ENCODE measurements at places on chromosomes 7 and 10.

DNA sequence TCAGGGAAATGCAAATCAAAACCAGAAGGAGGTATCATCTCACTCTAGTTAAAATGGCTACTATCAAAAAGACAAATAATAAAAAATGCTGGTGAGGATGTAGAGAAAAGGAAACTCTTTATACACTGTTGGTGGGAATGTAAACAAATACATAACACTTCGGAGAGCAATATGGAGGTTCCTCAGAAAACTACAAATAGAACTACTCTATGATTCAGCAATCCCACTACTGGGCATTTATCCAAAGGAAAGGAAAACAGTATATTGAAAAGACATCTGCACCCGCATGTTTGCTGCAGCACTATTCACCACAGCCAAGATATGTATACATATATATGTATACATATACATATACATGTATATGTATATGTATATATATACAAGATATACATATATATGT lies 94.2 kb downstream of the C10orf90 start:
- DNase-seq: no peak

DNA sequence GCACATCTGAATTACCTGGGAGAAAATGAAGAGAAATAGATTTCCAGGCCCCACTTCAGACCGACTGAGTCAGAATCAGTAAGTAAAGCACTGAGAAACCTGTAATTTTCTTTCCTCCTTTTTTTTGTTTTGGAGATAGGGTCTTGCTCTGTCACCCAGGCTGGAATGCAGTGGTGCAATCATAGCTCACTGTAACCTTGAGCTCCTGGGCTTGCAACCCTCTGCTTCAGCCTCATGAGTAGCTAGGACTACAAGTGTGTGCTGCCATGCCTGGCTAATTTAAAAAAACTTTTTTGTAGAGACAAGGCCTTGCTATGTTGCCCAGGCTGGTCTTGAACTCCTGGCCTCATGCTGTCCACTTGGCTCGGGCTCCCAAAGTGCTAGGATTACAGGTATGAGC lies 260.2 kb downstream of the STK31 start:
- DNase-seq: no peak

- no peak for DNase-seq
Measured at GRCh38 chr10:5553400-5554170, 28.8 kb downstream of the CALML3 start.

GRCh38 chr7:88357294-88357693 lies 50.6 kb upstream of the STEAP4 start:
- no peak for DNase-seq

DNA sequence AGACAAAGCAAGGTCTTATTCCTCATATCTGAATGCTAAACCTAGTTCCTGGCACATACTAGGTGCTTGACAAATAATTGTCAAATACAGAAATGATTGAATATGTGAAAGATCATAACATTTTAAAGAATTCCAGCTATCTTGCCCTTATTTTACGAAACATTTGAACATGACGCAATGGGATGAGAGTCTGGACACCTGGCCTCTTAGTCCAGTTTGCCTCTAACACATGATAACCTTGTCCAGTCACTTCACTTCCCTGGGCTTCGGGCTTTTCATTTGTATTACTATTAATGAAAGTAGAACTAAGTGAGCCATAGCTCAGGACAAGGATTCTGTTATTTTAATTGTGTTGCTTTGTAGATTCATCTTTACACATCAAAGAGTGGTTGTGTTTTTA lies 32.6 kb downstream of the PNLIPRP3 start:
- DNase-seq: no peak

DNA sequence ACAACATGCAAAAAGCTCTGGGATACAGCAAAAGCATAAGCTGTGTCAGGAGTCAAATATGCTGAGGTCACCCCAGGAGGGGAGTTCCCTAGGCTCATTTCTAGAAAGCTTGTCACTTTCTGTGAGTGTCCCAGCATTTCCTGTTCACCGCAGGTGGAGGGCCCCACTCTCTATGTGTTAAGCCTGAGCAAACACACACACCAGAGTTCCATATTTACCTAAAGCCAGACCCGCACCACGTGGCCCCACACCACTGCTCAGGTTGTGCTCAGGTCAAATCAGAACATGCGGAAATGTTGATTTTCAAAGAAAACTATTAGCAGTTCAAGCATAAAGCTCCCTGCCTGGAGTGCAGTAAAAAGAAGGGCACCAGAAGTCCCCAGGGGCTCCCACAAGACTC lies 259.6 kb upstream of the PPP2R2D start:
- no peak for DNase-seq

DNA sequence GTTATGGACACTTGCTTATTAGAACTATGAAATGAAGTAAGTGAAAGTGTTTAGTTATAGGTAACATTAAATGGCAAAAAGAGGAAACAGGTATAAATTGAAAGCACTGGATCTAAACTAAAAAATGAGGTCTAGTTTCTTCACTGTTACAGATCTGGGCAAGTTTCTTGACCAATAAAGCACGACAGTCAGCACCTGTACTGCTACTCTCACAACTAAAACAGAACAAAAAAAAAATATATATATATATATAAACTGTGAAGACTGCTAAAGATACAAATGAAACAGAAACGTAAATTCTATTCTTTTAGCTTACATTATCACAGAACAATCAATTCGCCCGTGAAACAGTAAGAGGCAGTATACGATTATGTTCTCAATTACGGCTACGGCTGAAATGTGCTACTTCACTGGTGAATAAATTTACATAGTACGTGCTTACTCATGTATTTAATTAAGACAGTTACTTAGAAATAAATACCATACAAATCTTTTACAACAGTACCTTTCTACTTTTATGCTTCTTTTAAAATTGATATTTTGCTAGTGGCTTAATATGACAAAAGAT lies 4.2 kb downstream of the AHR start:
- DNase-seq: no peak

DNA sequence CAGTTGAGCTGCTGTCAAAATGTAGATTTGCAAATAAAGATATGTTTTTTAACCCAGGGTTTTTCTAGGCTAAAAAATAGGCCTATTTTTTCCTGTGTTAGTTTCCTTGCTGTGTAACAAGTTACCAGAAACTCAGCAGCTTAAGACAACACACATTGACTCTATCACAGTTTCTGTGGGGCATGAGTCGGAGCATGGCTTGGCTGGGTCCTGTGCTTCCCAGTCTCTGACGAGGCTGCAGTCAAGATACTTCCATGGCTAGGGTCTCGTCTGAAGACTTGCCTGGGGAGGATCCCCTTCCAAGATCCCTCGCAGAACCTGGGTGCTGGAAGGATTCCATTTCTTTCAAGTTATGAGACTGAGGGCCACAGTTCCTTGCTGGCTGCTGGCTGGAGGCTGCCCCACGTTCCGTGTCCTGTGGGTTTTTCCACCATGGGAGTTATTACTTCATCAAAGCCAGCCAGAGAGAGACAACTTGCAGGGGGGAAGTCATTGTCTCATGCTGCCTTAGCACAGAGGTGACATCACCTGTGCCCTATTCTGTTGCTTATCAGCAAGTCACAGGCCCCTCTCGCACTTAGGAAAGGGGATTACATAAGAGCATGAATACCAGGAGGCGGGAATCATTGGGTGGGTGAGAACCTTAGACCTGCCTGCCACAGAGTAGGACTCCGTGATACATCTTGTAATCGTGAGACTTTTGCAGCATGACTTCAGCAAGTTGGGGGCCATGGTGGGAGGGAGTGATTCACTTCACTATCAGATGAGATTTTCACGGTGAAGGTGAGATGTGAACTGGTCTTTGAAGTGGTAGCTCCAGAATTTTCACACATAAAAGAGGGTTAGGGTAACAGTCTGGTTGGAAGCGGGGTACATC lies 77.9 kb downstream of the CCNY start:
- no peak for DNase-seq

DNA sequence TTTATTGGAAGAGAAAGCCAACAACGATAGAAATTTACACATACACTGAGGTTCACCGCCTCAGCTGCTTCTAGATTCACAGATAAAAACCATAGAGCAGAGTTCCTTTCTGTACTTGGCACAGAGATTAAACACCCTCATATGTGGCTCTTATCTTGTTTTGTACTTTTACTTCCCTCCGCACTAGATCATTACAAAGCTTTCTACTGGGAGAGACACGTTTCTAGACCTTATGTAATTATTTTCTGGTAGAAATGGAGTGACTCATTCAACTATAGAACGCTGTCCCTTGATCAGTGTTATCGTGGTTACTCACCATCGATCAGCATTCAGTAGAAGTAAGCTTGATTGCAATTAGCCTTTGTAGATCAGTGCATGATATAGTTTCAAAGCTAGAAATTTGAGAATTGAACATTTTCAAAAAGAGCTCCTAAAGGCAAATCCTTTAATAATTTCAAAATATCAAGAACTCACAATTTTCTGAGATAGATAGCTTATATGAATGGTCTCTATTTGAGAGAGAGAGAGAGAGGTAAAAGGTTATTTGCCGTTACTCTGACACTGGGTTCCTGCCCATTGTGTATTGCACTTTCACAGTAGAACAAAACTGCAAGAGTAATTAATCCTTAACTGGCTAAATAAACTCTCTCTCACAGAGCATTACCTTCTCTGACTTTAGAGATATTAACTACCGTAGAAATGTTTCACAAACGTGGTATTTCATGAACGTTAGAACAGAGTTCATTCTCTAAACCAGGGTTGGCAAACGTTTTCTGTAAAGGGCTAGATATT lies 26.1 kb upstream of the DNAJC1 start:
- DNase-seq: no peak

DNA sequence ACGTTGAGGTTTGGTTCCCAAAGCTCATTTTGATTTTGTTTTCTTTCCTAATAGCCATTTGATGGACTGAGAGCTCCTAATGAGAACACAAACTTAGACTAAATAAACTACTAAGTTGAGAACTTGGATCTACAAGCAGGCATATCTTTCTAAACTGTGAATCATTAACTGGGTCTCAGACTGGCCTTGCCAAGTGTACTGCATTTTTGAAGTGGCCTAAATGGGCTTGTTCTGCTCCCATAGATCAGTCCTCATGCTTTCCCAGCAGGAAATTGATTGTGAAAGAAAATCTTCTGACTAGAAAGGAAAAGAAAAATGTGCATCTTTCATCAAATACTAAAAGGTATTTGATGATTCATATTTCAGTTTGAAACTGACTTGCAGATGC lies 46.7 kb upstream of the RBM33 start:
- no peak for DNase-seq

DNA sequence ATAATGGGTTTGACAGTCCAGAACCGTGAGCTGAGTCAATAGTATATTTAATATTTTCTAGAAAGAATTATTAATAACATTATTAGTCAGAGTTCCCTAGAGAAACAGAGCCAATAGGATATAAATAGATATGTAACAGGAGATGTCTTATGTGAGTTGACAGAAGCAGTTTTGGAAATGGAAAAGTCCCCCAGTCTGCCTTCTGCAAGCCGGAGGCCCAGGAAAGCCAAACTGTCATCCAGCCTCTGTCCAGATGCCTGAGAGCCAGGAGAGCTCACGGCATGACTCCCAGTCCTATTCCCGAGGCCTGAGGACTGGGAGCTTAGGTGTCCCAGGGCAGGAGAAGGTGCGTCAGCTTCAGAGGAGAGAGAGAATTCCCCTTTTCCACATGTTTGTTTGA lies 286.4 kb upstream of the ADARB2 start:
- DNase-seq: no peak

GRCh38 chr7:106260136-106260561 lies 24.6 kb downstream of the NAMPT start:
- DNase-seq: no peak

DNA sequence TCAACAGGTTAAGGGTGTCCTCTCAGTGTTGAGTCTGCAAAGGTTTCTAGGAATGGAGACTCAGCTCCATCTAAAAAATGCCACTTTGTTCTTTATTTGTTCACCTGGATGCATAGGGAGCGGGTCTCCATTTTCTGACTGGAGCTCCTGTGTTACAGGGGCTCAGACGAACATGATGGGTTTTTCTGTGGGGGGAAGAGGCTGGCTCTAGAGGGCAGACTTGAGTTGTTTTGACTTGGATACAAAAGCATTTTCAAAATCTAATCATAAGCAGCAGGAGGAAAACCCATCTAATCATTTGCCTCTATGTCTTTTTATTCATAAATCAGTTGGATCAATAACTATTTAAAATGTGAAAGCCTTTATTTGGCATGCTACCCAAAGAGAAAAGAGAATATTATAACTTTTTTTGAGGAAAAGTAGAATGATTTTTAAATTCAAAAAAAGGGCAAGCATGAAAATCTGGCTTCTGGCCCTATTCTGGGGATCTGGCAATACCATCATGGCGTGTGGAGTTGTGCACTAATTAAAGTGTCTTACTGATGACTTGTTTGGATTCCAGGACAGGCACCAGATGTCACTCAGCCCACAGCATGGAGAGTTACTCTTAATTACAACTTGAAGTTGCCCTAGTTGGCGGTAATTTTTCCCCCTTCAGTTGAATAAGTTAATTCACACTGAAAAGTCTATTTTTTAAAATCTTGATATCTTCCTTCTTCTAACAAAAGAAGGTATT lies 594.9 kb downstream of the REEP3 start:
- DNase-seq: no peak

- DNase-seq: no peak
Measured at GRCh38 chr10:70530315-70530714, 51.7 kb downstream of the PALD1 start.

DNA sequence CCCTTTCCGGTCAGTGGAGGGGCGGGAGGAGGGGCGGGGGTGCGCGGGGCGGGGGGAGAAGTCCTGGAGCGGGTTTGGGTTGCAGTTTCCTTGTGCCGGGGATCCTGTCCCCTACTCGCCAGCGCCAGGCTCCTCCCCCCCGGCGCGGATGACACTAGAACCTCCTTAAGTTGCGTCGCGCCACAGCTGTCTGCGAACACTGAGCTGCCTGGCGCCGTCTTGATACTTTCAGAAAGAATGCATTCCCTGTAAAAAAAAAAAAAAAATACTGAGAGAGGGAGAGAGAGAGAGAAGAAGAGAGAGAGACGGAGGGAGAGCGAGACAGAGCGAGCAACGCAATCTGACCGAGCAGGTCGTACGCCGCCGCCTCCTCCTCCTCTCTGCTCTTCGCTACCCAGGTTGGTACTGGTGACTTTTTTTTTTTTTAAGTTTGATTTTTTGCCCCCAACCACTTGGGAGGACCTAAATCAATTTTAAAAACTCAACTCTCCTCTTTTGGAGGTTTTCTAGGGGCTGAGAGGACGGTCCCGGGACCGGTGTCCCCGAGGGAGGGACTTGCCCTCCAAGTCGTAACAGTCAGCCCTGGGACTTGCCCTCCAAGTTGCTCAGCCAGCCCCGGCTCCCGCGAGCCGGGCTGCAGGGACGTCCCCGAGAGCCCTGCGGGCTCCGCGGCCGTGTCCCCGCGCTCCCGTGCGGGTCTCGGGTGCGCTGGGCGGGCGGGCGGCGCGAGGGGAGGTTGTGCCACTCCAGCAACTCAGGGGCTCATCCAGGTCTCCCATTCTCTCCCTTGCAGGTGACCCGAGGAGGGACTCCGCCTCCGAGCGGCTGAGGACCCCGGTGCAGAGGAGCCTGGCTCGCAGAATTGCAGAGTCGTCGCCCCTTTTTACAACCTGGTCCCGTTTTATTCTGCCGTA lies at the start of gene GATA3:
GATA3 (plus strand) TSS at position 195 of the 914 bp plus-strand sequence. CDS start 968 bp downstream, outside the sequence.
- DNase-seq: no peak

DNA sequence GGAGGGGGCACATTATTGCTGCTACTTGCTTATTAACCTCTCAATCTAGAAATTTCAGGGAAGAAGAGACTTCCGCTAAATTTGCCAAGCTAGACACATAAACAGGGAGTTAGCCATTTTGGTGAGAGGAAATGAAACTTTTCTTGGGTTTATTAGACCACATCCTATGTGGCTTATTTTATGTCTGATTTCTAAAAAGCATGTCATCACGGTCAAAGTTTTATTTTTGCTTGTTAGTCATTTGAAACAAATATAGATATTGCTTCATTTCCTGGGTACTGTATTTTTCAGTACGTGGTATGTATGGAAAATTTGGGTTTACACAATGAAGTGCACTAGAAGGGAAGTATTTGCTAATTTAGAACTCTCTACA lies 144.1 kb downstream of the TCF7L2 start:
- DNase-seq: no peak

- no peak for DNase-seq
Measured at GRCh38 chr10:63247771-63248170, 114.6 kb downstream of the NRBF2 start.
